ENCODE measurements at places on chromosomes 3 and 15.

GRCh38 chr15:67835297-67836133, 4.3 kb downstream of the RNU6-1 start:
- DNase-seq = no peak

DNA sequence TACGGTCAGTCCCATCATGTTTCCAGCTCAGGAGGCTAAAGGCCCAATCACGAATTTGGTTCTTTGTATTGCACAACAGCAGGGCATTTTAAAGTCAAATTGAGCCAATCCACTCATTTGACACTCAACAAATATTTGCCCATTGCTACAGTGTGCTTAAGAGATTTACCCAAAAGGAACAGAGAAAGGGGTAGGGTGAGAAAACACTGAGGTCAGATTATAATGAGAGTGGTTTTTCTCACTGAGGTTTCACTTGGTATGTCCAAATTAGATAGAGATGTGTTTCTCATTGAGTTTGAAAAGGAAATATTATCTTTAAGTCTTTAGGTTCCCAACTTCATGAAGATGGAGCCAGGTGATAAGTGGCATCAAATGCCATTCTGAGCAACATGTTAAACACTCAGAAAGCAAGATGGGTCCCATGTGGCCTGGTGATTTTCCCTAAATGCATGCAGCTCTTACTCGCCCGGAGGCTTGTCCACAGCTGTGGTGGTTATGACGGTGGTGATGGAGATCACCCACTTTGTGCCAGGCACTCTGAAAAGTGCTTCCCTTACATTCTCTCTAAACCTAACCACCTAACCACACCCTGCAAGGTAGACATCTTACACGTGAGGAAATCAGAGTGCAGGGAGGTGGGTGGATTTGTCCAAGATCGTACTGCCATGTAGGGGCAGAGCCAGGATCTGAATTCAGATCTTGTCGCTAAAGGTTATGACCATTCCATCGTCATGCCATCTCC, 31.2 kb upstream of the USP3 start:
- DNase-seq = peak; percentile 39

DNA sequence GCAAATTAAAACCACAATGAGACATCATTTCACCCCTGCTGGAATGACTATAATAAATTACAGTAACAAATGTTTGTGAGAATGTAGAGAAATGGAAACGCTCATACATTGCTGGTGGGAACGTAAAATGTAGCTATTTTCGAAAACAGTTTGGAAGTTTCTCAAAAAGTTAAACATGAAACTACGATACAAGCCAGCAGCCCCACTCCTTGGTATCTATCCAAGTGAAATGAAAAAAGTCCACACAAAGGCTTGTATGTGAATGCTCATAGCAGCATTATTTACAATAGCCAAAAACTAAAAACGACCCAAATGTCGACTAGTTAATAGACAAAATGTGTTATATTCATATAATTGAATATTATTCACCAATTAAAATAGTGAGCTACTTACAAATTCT, 22.9 kb upstream of the CFAP20DC start:
- DNase-seq = no peak

GRCh38 chr15:89948796-89949195, 36.0 kb upstream of the ARPIN start:
- no peak for DNase-seq

GRCh38 chr15:28920781-28921331, 35.1 kb downstream of the APBA2 start:
- no peak for DNase-seq

GRCh38 chr3:10333349-10333650, 12.4 kb upstream of the SEC13 start:
- no peak for DNase-seq

- no peak for DNase-seq
Observed at GRCh38 chr3:127081001-127081720, 98.2 kb downstream of the PLXNA1 start.

DNA sequence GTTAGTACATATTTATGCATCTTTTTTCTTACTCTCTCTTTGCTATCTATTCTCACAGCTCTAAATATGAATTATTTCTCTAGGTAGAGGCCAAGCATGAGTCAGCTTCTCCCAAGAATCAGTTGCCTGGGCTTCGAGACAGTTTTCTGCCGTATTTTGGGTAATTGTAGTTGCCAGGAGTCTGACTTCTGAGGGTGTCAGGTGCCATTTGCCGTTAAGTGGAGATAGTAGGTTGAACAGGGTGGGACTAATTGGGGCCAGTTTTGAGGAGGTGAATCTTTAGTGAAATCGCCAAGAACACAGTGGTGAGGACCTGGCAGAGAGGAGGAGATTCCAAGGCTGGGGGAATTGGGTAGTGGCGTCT, 7.8 kb upstream of the NRROS start:
- no peak for DNase-seq

- DNase-seq = peak; percentile 33
Observed at GRCh38 chr15:92614791-92615785, 40.5 kb downstream of the FAM174B start.

DNA sequence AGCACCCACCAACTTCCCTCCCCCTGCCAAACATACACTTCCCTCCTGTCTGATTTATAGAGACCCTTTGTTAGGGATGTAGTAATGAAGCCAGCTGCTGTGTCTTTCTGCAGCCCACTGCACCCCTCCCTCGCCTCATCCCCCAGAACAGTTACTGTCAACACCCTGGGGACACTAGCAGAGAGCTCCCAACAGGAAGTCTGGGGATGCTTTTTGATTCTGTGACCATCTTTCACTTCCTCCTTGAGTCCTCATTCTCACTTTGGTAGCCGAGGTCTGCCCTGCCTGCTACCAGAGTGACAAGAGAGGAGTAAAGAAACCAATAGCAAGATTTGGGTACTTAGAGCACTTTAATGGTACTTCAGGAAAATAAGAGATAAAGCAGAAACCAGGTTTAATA, 201.6 kb downstream of the SATB1 start:
- no peak for DNase-seq

- no peak for DNase-seq
Observed at GRCh38 chr3:188135271-188135670, 18.7 kb upstream of the LPP start.

GRCh38 chr3:54358316-54358715, 236.0 kb downstream of the CACNA2D3 start:
- no peak for DNase-seq

DNA sequence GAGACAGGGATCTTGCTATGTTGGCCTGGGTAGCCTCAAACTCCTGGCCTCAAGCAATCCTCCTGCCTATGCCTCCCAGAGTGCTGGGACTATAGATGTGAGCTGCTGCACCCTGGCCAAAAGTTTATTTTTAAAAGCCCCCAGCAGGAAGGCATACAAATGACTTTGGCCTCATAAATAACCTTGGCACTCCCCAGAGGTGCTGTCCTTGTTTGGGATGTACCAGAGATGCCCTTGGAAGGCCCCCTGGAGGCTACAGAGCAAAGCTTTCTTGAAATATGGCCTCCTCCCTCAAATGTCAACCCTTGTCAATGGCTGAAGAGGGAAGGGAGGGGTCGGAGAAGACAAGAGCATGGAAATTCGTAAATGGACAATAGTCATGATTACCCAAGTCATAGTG, 14.0 kb upstream of the RTP3 start:
- DNase-seq = no peak

DNA sequence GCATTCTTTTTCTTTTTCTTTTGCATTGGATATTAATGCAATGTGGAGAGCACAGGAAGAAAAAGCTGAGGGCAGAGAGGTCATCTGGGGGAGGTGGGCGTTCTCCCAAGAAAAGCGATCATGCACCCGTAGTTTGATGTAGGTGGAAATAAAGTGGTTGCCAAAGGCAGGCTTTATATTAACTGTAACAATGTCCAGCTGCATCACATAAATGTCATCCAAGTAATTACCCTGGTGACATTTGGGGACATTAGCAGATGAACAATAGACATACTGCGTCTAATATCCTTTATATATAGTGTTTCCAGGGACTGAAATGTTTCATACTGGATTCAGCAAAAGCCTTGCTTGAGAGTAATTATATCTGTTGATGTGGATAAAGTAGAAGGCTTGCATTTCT, 135.5 kb downstream of the CNTN6 start:
- DNase-seq = no peak

- DNase-seq = no peak
Observed at GRCh38 chr3:42061713-42062380, 29.3 kb upstream of the TRAK1 start.

Measured in NCI-H345 (cell line).